Foreskin keratinocyte (primary cell): ENCODE measurements at places on chromosomes 16 and 17. TPM values are rescaled to one million over a fixed set of nuclear protein-coding genes. Genes with fewer than 3 reads are reported as not detected.

- DNase-seq: no peak
These were observed 6.4 kb downstream of the ZFPM1 start for GRCh38 chr16:88459366-88460073.

DNA sequence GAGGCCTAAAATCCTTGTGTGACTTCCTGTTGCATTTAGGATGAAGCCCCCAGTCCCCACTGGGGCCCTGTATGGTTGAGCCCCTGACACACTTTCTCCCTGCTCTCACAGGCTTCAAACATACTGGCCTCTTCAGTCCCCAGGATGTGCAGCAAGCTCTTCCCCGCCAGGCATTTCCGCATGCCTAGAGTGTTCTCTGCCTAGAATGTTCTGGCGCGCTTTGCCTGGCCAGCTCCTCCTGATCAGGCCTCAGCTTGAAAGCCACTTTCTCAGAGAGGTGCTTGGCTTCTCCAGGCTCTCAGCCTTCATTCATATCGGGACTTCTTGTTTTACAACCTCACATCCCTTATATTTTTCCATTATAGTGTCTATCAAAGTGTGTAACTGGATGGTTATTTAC is 123.7 kb downstream of the SPACA3 start:
- DNase-seq: peak; percentile 49

- no peak for DNase-seq
These were observed 16.4 kb downstream of the IRX6 start for GRCh38 chr16:55340445-55340844.

- DNase-seq: no peak
These were observed 6.1 kb downstream of the RUNDC3A start for GRCh38 chr17:44314524-44314868.

LRRC36 gene
- not detected in 2 replicates for polyA plus RNA-seq
